ENCODE measurements at places on chromosomes 12 and 14.

DNA sequence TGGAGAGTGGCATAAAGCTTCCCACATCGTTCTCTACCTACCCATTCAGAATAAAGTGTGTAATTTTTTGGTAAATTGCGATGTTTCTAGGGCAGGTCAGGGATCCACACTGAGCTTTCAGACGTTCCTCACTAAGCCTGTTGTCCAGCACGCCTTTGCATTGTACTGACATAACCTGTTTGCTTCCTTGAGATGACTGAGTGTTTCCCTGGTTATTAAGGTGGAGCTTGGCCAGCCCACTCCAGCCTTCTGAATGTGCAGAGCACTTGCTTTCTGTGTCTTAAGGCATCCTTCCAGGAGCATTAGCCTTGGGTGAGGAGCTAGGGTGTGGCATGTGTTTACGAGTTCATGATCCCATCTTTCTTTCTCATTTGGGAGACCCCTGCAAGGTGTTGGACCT, 96.4 kb downstream of the TMEM260 start:
- no peak for DNase-seq

DNA sequence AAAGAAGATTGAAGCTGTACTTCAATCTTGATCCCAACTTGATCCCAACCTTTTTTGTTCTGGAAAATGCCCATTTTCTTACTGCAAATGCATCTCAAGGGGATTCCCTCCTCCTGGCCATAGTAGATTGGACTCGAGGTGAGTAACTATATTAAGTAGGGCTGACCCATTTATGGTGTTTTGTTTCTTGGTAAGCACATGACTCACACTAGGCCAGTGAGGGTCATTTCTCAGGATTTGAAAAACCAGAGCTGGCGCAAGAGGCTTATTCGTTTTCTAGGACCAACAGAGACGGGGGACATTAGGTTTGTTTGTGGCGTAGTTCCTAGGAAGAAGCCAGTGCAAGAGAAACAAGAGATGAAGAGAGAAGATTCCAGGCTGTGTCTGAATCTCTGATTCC, 51.4 kb downstream of the MRPL42 start:
- no peak for DNase-seq

GRCh38 chr12:93116632-93117031, 187.5 kb upstream of the EEA1 start:
- no peak for DNase-seq

GRCh38 chr12:262817-263216, at the start of gene SLC6A13:
TSS of gene SLC6A13 (minus strand) at chr12:262836. CDS start at chr12:260052, 2,784 bp downstream.
- no peak for DNase-seq

GRCh38 chr14:96052541-96053247, 13.5 kb downstream of the C14orf132 start:
- no peak for DNase-seq

GRCh38 chr12:82524641-82525040, 162.1 kb upstream of the TMTC2 start:
- no peak for DNase-seq

- no peak for DNase-seq
Measured at GRCh38 chr14:88168498-88169165, 154.4 kb downstream of the KCNK10 start.

GRCh38 chr14:90757452-90757851, 58.8 kb downstream of the TTC7B start:
- DNase-seq: no peak

GRCh38 chr12:14836336-14837210, 6.8 kb downstream of the ART4 start:
- DNase-seq: no peak

DNA sequence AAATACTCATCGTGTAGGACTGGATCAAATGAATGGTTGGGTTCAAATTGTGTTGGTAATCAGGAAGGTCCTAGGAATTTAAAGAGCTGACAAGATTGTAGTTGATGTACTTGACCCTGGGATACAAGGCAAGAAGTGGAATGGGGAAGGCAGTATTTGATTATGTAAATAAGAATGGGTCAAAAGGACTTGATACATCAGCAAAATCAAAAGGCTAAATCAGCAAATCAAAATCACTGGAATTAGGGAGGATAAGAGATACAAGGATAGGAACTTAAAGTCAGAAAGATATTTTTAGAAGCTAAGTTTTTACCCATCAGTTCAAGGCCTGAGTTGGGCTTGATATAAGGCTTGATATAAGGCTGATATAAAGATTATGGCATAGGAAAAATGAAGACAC, 65.8 kb downstream of the VEZT start:
- no peak for DNase-seq

- DNase-seq: no peak
Measured at GRCh38 chr12:49366096-49366651, 1.1 kb upstream of the SPATS2 start.

DNA sequence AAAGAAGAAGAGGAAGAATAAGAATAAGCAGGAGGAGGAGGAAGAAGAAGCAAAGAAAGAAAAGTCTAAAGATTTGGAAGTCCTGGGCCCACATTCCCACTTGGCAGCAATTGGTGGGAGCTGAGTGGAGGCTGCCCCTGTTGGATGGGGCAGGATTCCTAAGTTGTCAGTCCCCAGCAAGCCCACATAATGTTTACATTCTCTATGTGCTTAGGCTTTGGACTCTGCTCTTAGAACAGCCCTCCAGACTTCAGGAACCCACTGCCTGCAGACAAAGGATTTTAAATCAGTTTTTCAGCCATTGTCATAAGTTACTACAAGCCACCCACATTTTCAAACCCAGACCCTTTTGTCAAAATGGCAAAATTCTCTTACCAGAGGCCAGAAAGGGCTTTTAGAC, 92.0 kb downstream of the OTX2 start:
- no peak for DNase-seq

DNA sequence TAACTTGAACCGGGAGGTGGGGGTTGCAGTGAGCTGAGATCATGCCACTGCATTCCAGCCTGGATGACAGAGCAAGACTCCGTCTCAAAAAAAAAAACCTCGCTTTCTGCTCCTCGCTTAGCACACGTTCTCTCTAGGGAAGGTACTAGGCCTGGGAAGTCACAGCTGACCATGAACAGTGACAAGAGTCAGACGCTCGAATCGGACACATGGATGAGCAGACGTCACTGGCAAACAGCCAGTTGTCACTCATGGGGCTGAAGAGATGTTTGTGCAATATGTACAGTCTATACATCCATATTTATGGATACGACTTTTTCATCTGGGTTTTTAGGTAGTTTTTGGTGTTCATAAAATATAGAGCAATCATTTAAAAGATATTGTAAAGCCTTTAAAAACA, 19.4 kb downstream of the TCHP start:
- DNase-seq: no peak

DNA sequence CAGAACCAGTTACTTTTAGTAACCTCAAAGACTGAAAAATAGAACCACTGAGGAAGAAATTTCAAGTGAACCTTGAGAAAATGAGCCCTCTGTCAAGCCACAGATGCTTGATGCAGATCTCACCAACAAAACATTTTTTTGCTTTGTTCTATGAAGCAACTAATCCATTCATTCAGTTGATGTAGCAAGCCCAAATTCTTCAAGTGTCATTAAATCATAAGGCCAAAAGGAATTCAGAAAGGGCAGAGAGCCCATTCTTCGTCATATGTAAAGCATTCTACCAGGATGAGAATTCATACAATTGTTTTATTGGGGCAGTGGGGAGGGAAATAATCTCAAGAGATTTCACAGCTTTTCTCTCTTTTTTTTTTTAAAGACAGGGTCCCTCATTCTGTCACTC, 218.0 kb upstream of the RGS6 start:
- DNase-seq: no peak

DNA sequence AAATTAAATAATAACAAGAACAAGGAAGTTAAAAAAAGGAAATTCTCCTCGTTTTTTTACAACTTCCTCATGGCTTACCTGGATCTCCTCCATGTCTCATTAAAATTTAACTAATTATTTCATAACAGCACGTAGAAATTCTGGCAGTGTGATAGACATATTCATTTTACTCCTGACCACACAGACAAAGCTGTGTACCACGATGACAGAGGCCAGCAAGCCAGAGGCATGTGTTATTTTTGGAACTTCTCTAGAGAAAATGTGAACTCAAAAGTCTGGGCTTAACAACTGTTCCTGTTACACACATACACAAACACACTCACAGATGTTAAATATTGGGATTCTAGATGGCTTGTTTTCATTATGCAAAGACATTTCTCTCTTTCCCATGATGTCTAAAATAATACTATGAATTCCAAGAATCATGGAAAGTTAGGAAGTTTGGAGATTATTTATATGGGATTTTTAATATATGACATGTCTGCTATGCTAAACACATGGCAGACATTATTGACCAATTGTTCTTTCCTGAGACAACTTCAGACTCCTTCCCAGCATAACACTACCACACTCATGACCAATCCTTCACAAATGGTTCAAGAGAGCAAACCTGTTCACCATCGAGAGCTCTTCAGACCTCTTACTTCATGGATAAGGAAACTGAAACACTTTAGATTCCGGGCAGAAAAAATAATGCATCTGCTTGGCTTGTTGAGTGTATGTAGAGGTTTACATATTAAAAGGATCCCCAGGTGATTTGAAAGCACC, 158.7 kb downstream of the DACT1 start:
- no peak for DNase-seq

DNA sequence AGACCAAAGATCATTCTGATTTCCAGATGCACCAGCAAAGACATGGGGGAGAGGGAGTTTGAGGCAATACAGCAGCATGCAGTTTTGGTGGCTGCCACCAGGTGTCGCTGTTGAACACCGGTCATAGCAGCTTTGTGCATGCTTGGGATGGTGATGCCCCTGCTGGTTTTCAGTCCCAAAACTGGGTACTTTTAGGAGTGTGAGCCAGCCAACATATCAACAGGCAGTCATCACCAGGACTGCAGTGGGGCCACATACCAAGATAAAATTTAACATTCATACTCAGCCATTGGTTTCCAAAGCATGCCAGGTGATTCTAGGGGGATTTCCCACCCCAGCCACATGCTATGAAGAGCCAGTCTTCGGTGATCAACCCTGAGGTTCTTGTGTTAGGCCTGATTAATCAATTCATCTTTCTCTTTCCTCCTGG, 64.2 kb downstream of the PHETA1 start:
- no peak for DNase-seq

DNA sequence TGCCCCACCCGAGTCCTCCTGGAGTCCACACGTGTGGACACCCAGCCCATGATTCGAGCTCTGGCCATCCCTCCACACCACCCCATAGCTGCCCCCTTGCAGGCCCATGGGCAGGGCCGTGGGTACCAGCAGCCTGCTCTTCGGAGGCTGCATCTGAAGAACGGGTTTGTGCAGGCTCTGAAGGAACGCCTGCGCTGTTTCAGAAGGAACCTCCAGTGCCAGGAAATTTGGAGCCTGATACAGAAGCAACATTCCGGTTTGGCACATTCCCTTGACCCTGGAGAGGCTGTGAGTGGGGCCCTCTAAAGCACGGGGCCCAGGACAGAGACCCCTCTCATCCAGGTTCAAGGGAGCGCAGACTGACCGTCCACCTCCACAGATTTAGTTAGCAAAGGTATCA, 57.0 kb downstream of the ZNF664 start:
- no peak for DNase-seq

GRCh38 chr14:31208546-31209424, 1.2 kb upstream of the HECTD1 start:
- DNase-seq: no peak

- DNase-seq: no peak
Measured at GRCh38 chr12:3483089-3483488, 7.9 kb upstream of the PRMT8 start.

DNA sequence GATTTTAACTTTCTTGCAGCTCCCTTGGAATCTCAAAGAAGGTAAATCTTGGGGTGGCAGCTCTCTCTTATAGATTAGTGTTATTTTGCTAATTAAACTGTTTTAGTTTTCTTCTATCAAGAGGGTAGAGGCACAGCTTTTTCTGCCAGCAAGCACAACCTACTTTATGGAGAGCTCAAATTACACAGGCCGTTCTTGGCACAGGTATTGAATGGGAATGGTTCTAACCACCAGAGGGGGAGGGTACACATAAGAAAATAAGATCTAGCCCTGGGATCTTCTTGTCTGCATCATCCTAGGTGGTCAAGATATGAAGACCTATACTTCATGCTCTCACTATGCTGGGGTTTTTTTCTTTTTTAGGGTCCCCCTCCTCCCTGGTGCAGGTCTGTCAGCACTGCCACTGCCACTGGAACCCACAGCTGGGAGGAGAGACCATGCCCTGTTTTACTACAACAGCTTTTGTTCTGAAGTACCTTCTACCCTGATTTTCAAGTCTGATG, 48.6 kb upstream of the STAC3 start:
- no peak for DNase-seq

DNA sequence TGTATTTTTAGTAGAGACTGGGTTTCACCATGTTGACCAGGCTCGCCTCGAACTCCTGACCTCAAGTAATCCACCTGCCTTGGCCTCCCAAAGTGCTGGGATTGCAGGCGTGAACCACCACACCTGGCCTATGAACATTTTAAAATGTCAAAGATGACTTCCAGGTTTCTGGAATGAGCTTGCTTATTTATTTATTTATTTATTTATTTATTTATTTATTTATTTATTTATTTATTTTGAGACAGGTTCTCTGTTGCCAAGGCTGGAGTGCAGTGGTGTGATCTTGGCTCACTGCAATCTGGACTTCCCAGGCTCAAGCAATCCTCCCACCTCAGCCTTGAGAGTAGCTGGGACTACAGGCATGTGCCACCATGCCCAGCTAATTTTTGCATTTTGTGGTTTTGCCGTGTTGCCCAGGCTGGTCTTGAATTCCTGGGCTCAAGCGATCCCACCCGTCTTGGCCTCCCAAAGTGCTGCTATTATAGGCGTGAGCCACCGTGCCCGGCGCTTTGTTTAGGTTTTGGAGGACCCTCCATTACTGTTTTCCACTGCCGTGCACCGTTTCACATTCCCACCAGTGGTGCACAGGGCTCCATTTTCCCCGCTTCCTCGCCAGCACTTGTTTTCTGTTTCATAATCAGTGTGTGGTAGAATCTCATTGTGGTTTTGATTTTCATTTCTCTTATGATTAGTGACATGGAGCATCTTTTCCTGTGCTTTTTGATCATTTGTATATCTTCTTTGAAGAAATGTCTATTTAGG, 6.4 kb upstream of the CFAP251 start:
- DNase-seq: no peak

GRCh38 chr12:78928200-78929074, 63.9 kb downstream of the SYT1 start:
- no peak for DNase-seq

GRCh38 chr12:13179211-13180074, 17.1 kb upstream of the EMP1 start:
- peak; percentile 22 for DNase-seq

DNA sequence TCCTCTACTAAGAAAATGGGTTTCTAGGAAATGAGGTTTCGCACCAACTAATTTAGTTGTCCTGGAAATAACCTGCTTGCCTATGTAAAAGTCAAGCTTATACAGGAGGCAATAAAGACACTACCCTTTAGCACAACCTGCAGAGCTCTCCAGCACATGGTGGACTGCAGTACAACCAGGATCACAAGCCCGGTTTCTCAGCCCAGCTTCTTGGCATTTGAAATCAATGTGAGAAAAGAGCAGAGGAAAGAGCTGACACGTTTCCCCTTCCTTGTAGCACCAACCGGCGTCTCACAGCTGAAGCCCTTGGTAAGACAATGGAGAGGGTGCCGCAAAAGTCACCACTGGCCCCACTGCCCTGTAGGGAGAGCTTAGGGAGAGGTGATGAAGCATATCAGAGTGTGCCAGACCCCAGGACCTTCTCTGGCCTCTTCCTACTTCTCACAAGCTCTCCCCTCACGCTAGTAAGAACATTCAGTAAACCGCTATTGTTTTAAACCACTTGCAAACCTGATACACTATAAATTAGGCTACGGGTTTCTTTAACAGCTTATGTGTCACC, 8.6 kb downstream of the SPTLC2 start:
- peak; percentile 12 for DNase-seq

- DNase-seq: no peak
Measured at GRCh38 chr14:36844443-36845195, 183.0 kb downstream of the PAX9 start.

Measured in GM06990 (cell line).